ENCODE measurements at places on chromosomes 2 and 18.
A peak's percentile ranks its signal among the peaks of the same experiment; 100 is the strongest.

DNA sequence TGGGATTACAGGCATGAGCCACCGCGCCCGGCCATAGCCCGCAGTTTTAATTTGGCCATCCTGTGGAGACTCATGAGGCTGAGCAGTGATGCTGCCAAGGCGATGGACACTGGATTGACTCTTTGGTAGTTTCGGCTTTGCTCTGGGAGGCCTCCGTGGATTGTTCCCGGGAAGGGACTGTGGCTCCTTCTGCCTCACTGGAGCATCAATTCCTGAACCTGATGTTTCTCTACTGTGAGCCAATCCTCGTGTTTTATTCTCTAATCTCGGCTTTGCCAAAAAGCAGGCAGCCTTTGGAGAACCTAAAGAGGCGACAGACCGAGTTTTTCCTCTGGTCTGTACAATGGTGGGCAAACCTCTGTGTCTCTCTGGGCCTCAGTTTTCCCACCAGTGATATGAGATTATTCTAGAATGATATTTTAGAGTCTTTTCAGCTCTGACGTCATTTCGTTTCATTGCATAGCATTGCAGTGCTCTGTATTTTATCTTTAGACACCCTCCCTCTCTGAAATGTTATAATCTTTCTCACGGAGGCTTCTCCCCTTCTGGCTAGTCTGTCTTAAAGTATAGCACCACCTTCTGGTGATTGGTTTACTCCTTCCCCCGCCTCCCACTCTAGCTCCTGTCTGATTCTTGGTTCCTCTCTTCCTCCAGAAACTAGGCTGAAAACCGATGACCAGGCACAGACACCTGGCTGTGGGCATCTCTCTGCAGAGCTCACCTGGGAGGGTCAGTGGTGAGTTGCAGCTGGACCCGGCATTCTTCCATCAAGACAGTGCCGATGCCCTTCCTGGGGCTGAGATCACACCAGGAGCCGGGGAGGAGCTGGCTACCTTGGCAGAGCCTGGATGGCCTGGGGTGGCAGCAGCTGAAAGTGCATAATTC lies 341.3 kb downstream of the MYCN start:
- no peak for DNase-seq

- no peak for DNase-seq
Observed at GRCh38 chr2:182559623-182560022, 132.8 kb upstream of the PDE1A start.

DNA sequence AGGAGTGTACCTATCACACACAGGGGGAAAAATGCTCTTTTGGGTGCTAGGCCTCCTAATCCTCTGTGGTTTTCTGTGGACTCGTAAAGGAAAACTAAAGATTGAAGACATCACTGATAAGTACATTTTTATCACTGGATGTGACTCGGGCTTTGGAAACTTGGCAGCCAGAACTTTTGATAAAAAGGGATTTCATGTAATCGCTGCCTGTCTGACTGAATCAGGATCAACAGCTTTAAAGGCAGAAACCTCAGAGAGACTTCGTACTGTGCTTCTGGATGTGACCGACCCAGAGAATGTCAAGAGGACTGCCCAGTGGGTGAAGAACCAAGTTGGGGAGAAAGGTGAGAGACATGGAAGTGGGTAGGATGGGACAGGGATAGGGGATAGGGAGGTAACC lies 12.2 kb downstream of the DHRS9 start:
- DNase-seq: no peak

GRCh38 chr2:156309167-156309566 lies 23.4 kb downstream of the NR4A2 start:
- no peak for DNase-seq

DNA sequence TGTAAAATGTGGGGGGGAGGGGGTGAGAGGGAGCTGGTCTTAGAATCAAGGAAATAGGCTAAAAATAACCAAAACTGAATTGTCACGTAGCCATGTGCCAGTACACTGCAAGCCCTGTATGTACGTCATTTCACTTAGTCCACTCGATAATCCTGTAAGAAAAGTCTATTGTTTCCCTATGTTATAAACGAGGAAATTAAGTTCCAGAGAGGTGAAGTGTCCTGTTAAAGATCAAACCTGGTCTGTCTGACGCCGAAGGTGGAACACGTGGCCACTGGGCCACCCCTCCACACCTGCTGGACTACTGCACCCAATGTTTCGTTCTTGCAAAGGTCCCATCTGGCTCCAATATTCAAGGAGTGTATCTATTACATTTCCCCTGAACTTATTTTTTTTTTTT lies 29.6 kb downstream of the TFCP2L1 start:
- DNase-seq: no peak

DNA sequence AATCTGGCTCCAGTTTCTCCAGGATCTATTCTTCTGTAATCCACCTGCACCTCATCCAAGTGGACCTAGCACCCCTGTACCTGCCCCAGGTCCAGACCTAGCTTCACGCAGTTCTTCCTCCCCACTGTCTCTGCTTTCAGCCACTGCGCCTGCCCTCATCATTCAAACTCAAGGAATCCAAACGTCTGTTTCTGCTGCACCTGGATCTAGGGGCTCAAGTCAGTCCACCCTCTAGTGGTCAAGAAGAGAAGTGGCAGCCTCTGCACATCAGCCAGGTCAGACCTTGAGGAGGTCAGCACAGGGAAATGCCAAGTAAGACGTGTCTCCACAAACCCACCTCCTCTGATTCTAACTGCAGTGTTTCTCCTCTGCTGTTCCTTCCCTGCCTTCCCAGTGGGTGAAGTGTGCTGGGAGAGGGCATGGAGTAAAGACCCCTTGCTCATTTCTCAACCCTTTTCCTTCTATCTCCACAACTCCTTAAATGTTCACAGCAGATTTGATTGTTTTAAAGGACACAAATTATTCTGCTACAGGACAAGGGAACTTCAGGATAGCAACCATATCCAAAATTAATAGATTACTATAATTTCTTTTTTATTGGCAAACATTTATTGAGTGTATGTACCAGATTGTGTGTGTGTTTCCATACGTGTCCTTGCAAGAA lies 8.6 kb upstream of the RNF152 start:
- peak; percentile 25 for DNase-seq

DNA sequence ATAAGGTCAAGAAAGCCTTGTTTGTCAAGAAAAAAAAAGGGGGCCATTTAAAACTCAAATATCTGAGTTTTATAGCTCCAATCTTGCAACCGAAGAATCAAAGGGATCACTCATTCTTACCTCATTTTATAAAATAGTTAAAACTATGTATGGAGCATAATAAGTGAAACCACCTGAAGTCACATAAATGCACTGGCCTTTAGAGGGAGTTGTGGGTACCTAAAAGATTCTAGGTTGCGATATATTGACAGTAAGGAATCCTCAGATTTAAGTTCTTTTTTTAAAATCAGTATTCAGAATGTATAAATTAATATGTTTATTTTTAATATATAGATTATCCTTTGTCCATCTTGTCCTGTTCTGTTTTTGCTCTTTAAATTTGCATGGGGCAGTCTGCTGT lies 3.4 kb downstream of the ARHGAP28 start:
- no peak for DNase-seq

- no peak for DNase-seq
Observed at GRCh38 chr2:133169274-133169912, 398.9 kb downstream of the NCKAP5 start.

GRCh38 chr2:63124850-63125249 lies 74.2 kb downstream of the OTX1 start:
- DNase-seq: no peak

- DNase-seq: no peak
Observed at GRCh38 chr2:209593930-209594329, 170.1 kb downstream of the MAP2 start.

DNA sequence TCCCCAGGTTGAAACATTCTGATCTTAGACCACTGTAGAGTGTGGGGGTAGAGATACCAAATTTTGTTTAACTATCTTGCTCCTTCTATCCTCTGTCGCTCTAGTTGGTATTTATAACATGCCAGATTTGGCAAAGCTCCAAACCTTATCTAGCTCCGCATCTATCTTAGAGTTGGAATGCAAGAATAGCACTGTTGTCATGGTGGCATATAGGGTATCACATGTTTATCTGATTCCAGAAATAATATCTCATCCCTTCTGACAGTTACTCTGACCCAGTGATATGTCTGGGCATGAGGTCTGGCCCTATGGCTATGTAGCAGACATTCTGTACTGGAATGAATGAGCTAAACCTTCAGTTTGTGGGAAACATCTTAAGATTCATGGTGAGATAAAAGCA lies 51.7 kb downstream of the CABYR start:
- DNase-seq: no peak

Data from activated naive CD8-positive, alpha-beta T cell treated with anti-CD3 and anti-CD28 coated beads, Interleukin-2, amount 50 U/mL, for 24 hours (primary cell).